ENCODE measurements at places on chromosomes 16 and 17. TPM values are rescaled to one million over a fixed set of nuclear protein-coding genes. Genes with fewer than 3 reads are reported as not detected.

DGKE gene
- polyA plus RNA-seq: 1.3 TPM

KRT20 gene
- 0.28 TPM for polyA plus RNA-seq

DOC2B gene
- 2.0 TPM for polyA plus RNA-seq

PYDC1 gene
- polyA plus RNA-seq: not detected

CES4A gene
- polyA plus RNA-seq: 17.5 TPM

CHST4 gene
- polyA plus RNA-seq: not detected

PLCG2 gene
- polyA plus RNA-seq: 2.3 TPM

ITGAL gene
- 2.2 TPM for polyA plus RNA-seq

SDR42E1 gene
- polyA plus RNA-seq: 3.6 TPM

NPTX1 gene
- 0.02 TPM for polyA plus RNA-seq

NLGN2 gene
- polyA plus RNA-seq: 4.2 TPM

NMRAL1 gene
- polyA plus RNA-seq: 40.7 TPM

PARD6A gene
- polyA plus RNA-seq: 1.2 TPM

ZG16B gene
- polyA plus RNA-seq: 1.1 TPM

TNFRSF17 gene
- 0.12 TPM for polyA plus RNA-seq

HIC1 gene
- polyA plus RNA-seq: 1.4 TPM

CLDN6 gene
- 0.06 TPM for polyA plus RNA-seq

MTSS2 gene
- 27.4 TPM for polyA plus RNA-seq

CARD14 gene
- 28.0 TPM for polyA plus RNA-seq

PEX12 gene
- 2.4 TPM for polyA plus RNA-seq

NPIPB13 gene
- polyA plus RNA-seq: 7.4 TPM

METTL2A gene
- polyA plus RNA-seq: 4.5 TPM

ETV4 gene
- polyA plus RNA-seq: 7.4 TPM

RNF43 gene
- polyA plus RNA-seq: 5.7 TPM

BEAN1 gene
- 0.40 TPM for polyA plus RNA-seq

ABCC11 gene
- polyA plus RNA-seq: 0.08 TPM

TBC1D3 gene
- polyA plus RNA-seq: not detected

TP53TG3F gene
- 0.07 TPM for polyA plus RNA-seq

SMIM36 gene
- polyA plus RNA-seq: not detected

CES1 gene
- 11.7 TPM for polyA plus RNA-seq

AOC2 gene
- polyA plus RNA-seq: 0.86 TPM

KRTAP9-4 gene
- polyA plus RNA-seq: not detected

KRTAP9-8 gene
- not detected for polyA plus RNA-seq

BCO1 gene
- 0.16 TPM for polyA plus RNA-seq

CDRT15 gene
- not detected for polyA plus RNA-seq

ITGAD gene
- polyA plus RNA-seq: not detected

CDT1 gene
- polyA plus RNA-seq: 5.8 TPM

PRRT2 gene
- 2.1 TPM for polyA plus RNA-seq

PRKCB gene
- 0.45 TPM for polyA plus RNA-seq

SULT1A3 gene
- 39.0 TPM for polyA plus RNA-seq

ACLY gene
- 27.1 TPM for polyA plus RNA-seq

CHST5 gene
- 0.13 TPM for polyA plus RNA-seq

OTOP3 gene
- polyA plus RNA-seq: 11.2 TPM

FNDC8 gene
- 0.10 TPM for polyA plus RNA-seq

C17orf113 gene
- polyA plus RNA-seq: 0.39 TPM

TMEM238L gene
- 8.1 TPM for polyA plus RNA-seq

SLC6A4 gene
- 2.3 TPM for polyA plus RNA-seq

USP6 gene
- polyA plus RNA-seq: 0.04 TPM

GCGR gene
- 0.11 TPM for polyA plus RNA-seq

IL17C gene
- polyA plus RNA-seq: 0.07 TPM

PPL gene
- polyA plus RNA-seq: 561 TPM

IGF2BP1 gene
- polyA plus RNA-seq: 0.01 TPM

SSH2 gene
- 15.3 TPM for polyA plus RNA-seq

Measured in esophagus (tissue), 2 donors.